ENCODE measurements at places on chromosomes 3 and 15.

DNA sequence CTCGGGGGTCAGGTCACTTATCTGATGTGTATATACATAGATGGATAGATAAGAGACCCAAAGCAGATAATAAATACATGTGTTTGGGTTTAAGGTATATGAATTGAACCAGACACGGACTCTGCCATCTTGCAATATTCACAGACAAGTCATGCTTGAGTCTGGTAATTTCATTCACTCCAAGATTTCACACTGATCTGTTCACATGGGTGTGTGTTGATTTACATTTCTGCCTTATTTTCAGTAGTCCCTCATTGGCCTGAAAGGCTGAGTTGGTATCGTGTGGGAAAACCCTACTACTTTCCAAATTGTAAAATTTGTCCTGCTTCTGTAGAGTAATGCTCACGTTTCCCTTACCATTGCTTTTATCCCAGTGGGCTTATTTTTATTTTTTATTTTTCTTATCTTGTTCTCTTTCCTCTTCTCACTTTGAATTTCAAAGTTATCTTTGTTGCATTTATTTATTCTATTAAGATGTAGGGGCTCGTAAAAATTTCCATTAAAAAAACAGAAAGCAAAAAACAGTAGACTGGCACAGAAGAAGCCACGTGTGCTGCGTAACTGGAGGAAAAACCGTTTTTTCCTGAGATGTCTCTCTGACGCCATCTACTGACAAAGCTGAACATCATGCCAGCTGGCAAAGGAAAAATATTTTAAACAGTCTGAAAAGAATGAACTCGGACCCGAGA lies 10.8 kb upstream of the MFSD1 start:
- H3K27ac ChIP-seq = no peak overlapping the region
- H3K4me3 ChIP-seq = peak overlapping the region; percentile 34
- DNase-seq = peak; percentile 25
- H3K4me1 ChIP-seq = peaks cover 6% of the 10 kb centered on the region
- H3K27me3 ChIP-seq = no peaks in the 10 kb centered on the region
- H3K36me3 ChIP-seq = no peaks in the 10 kb centered on the region

DNA sequence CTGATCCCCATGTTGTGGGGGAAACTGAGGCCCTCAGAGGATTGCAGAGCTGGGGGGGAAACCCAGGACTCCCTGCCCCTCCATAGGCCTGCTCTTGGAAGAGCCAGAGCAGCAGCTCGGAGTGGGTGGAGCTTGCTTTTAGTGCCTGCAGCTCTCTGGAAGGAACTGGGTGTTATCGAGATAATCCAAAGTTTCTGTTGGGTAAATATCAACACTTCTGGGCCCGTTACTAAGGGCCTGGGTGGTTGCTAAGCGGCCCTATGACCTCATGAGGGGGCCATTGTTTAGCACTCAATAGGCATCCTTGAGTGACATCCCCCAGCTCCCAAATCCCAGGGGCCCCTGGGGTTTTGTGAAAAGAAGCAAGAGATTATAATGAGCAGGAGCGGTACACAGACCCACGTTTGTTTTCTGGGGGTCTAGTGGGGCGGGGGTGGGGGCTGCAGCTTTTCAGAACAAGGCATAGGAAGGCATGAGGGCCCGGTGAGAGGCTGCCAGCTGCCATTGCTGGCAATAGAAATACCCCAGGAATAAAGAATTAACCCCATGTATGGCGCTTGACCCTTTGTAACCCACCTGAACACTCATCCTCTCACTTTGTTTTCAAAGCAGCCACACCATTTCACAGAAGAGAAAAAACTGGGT lies 48.3 kb upstream of the ATP2B2 start:
- no peak overlapping the region for H3K4me3 ChIP-seq
- H3K36me3 ChIP-seq = no peaks in the 10 kb centered on the region
- no peak overlapping the region for H3K27ac ChIP-seq
- peaks cover 7% of the 10 kb centered on the region for H3K27me3 ChIP-seq
- DNase-seq = peak; percentile 9

DNA sequence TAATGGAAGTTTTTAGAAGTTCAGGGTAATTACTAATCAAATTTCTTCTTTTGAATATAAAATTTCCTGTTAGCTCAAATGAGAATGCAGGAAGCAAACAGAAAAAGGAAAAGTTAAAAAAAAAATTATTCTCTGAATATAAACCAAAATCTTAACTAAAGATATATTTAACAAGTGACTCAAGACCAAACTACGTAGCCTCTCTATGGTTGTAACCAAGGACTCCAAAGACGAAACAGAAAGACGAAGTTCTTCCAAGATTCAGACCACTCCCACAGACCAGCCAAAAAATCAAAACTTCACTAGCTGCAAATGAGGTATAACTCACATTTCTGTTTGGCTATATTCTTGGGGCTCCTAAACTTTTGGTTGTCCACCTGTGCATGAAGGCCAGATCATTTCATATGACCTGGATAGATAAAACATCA lies 846.5 kb upstream of the ALCAM start:
- H3K27ac ChIP-seq = no peak overlapping the region
- no peak overlapping the region for H3K4me3 ChIP-seq
- H3K27me3 ChIP-seq = no peaks in the 10 kb centered on the region

GRCh38 chr15:38238311-38238710 lies 14.3 kb upstream of the SPRED1 start:
- no peaks in the 10 kb centered on the region for H3K36me3 ChIP-seq
- H3K27ac ChIP-seq = no peak overlapping the region
- H3K4me3 ChIP-seq = no peak overlapping the region
- peaks cover 12% of the 10 kb centered on the region for H3K27me3 ChIP-seq
- DNase-seq = no peak
